ENCODE measurements at places on chromosomes 2 and 18.

- DNase-seq: no peak
These were observed 25.7 kb upstream of the NCK2 start for GRCh38 chr2:105718846-105719481.

GRCh38 chr2:212495046-212495445 is 43.6 kb downstream of the ERBB4 start:
- no peak for DNase-seq

- DNase-seq: no peak
These were observed 211.6 kb downstream of the BCL2 start for GRCh38 chr18:63107931-63108330.

DNA sequence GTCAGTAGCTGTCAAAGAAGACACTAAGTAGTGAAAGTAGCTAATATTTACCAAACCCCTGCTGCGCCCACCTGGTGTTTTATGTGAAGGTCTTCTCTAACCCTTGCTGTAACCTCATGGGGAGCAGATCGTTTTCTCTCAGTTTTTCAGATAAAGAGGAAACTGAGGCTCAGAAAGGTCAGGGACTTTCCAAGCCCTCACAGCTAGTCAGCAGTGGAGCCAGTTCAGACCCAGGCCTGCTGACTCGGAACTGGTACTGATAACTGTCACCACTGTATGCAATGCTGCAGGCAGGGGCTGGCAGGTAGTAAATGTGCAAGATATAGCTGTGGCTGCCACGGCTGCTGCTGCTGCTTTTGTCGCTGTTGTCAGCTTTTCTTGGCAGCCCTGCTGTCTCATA is 69.1 kb downstream of the LRRFIP1 start:
- DNase-seq: no peak

DNA sequence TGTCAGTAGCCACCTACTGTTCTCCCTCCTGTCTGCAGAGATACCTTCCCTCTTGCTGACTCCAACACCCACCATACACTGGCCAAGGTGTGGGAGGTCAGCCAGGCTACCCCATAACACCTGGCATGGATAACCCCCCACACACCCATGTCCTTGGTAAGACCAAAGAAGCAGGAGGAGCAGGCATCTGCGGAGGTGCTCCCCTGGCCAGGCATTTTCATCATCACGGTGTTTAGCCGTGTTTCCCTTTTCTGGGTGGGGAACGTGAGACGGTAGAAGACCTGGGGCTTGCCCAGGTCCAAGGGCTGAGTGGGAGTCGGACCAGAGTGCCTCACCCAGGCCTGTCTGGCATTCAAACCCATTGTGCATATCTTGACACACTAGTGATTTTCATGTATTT is 150.3 kb downstream of the SMAD7 start:
- DNase-seq: no peak

GRCh38 chr2:6480514-6480913 is 385.2 kb downstream of the CMPK2 start:
- no peak for DNase-seq

DNA sequence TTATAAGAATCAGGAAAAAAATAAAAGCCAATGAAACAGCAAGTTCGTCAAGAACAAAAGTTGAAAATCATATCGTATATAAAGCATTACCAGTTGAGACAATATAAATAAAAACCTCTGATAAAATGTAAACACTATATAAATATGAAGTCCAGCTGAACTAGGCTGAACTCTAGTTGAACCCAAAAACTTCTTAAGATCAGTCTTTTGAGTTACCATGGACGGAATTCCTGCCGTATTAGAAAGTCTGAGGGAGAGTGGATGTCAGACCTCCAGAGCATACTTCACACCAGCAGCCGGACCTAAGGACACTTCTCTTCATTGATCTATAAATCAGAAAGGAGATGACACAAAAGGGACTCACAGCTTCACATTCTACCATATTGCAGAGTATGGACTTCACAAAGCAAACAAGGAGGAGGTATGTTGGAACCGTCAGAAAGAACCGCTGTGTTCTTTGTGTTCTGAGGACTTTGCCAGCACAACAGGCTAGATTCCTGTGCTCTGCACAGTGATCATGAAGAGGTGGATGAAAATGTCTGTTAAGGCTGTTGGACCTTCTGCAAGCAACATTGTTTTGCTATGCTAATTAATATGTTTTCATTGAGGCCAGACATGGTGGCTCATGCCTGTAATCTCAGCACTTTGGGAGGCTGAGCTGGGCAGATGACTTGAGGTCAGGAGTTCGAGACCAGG is 67.2 kb upstream of the SP5 start:
- DNase-seq: no peak

GRCh38 chr2:60528281-60529020 is 25.0 kb downstream of the BCL11A start:
- DNase-seq: no peak

GRCh38 chr2:213306316-213306942 is 22.2 kb downstream of the SPAG16 start:
- peak; percentile 51 for DNase-seq

DNA sequence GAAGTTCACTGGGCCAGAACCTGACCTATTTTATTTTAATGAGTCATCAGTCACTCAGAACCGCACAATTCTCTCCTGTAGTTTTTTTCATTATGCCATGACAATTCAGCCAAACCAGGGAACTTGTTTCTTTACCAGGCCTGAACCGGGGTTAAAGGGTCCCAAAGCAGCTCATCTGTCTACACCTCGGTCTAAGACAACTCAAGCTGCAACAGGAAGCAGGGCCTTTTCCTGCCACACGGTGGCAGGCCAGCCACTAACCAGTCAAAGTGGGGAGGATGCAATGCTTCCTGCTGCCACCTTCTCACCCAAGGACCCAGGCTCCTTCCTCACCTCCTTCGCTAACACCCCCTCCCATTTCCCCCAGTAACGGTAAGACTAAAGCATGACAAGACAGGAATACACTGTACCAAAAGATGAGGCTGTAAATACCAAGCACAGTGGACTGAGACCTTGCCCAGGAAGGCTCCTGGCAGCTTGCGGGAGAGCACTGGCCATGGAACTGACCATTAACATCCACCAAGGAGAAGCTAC is 56.7 kb upstream of the ACKR3 start:
- DNase-seq: peak; percentile 58

DNA sequence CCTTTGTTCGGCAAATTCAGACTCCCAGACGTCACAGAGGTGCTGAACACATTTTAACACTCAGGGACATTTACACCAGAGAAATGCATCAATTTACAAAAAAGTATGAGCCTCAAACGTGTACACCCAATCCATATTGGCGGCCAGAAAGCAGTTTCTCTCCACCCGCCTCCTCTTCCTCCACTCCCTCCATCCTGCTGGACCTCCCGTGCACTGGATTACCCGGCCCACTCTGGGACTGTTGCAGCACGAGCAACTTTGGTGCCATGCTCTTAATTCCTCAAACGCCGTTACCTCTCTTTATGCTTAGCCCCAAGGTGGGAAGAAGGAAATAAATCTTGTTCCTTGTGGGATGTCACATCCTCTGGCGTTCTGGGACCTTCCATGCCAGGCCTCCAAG is 243.4 kb downstream of the ZNF516 start:
- DNase-seq: no peak

- no peak for DNase-seq
These were observed 22.0 kb downstream of the HYCC2 start for GRCh38 chr2:201049455-201049854.

DNA sequence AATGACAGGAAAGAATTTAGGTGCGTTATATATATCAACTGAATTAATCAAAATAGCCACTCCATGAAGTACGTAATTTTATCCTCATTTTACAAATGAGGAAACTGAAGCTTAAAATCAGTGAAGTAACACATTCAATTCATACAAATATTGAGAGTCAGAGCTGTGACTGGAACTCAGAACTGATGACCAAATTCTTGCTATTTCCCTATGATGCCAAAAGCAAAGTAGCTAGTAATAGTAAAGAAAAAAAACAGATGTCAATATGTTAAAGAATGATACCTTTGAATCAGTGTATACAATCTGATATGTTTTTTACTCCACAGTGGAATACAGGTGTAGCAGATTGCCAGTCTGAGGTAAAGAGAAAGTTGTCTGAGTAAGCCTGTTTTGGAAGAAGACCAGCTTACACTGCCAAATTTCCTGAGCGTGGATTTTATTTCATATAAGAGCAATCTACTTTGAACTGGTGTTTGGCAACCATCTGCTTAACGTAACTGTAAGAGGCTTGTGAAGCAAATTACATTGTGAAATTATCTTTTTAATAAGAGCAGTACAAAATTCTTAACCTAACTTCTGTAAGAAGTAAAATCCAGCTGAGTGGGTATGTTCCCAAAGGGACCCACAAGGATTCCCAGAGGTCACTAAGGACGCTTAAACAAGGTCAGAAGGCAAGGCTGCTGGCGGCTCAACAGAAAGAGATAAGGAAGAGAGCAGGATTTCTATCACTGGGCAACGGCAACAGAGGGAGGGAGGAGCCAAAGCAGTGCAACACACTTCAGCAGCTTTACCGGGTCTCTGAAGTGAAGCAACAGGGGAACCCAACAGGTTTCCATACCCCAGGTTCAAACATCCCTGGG is 85.6 kb downstream of the IKZF2 start:
- peak; percentile 75 for DNase-seq

- DNase-seq: no peak
These were observed 319.6 kb upstream of the REV1 start for GRCh38 chr2:99809259-99809900.

DNA sequence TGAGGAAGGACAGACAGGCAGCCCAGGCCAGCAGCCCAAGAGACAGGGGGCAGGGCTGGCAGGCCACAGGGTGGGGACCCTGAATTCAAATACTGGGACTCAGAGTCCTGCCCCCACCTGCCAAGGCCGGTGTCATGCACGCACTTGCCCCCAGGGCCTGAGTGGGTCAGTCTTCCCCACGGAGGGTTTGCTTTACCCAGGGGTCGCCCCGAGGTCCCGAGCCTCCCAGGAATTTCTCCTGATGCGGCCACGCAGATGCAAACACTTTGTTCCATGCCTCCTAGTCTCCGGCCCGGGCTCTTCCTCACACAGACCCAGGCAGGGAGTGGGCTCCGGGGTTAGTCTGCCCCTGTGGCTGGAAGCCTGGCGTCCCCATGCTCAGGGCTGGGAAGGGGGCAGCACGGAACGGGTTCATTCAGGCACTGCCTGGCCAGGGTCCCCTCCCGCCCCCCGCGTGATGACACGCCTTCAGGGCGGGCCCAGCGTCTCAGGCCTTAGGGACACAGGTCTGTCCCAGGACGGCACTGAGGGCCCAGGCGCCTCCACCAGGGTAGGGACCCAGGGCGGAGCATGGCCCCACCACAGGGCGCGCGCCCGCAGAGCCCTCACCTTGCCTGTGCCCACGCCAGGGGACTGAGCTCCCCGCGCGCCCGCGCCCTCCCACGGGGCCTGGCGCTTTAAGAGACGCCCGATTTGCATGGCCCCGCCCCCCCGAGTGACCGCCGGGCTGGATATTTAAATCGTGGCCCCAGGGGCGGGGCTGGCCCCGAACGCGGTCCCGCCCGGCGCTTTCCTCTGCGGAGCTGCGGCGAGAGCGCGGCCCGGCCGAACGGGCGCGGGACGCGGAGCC is at the start of gene SNED1:
SNED1 (plus strand) TSS at position 763 of the 850 bp plus-strand sequence. CDS start 220 bp downstream, outside the sequence.
- peak; percentile 85 for DNase-seq

- DNase-seq: peak; percentile 3
These were observed 203.9 kb downstream of the PRKCE start for GRCh38 chr2:45855374-45855773.

- DNase-seq: no peak
These were observed 390.7 kb upstream of the ETAA1 start for GRCh38 chr2:67006373-67006960.

DNA sequence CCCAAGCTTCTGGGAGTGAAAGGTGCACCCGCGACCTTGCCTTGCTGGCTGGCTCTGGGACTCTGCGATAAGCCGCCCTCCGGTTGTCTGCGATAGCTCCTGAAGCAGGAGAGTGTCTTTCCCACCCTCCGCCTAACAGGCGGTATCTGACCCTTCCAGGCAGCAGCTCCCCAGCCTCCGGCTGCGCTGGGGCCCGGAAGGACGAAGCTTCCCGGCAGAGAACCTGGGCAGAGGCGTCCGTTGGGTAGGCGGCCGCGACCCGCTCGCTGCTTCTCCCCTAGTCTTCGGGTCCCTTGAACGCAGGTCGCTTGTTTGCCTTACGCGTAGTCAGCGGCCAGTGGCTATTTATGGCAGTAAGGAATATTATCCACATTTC is 446 bp upstream of the RHBDD1 start:
- no peak for DNase-seq

GRCh38 chr2:12742891-12743290 is 26.2 kb downstream of the TRIB2 start:
- no peak for DNase-seq

DNA sequence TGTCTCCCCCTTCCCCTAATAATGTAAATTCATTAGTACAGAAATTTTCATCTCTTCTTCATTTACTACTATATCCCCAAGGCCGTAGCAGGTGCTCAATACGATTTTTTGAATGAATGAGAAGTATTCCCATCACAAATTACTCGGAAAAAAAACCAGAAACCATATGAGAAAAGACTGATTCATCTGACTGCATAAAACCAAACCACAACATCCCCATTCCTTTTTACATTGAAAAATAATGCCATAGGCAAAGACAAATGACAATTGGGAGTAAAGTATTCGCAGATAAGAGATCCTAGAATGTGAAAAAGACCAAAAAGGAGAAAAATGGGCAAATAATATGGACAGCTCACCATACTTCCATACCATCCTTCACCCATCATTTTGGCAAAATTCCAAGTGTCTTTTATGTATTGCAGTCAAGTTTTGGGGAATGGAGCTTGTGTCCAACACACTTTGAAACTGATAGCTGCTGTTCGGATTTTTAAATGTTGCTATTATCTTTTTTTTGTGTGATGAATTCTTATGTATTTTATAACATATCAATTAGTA is 1.5 kb downstream of the ZC3H8 start:
- DNase-seq: peak; percentile 15

DNA sequence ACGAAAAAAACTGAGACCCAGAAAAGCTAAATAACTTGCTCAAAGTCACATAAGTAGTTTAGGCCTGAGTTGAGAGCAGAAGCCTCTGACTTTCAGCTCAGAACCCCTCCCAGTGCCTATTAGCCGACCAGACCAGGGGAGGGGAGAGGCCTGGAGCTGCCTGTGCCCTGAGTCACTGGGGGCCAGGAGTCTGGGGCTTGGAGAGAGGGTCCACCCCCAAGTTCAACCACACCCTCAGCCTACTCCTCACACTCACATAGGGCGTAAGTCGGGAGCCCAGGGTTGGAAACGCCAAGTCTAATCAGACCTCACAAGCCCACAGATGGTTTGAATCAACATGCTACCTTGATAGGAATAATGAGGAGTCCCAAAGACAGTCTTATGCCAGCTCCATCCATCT is 12.6 kb upstream of the PKDCC start:
- DNase-seq: no peak

DNA sequence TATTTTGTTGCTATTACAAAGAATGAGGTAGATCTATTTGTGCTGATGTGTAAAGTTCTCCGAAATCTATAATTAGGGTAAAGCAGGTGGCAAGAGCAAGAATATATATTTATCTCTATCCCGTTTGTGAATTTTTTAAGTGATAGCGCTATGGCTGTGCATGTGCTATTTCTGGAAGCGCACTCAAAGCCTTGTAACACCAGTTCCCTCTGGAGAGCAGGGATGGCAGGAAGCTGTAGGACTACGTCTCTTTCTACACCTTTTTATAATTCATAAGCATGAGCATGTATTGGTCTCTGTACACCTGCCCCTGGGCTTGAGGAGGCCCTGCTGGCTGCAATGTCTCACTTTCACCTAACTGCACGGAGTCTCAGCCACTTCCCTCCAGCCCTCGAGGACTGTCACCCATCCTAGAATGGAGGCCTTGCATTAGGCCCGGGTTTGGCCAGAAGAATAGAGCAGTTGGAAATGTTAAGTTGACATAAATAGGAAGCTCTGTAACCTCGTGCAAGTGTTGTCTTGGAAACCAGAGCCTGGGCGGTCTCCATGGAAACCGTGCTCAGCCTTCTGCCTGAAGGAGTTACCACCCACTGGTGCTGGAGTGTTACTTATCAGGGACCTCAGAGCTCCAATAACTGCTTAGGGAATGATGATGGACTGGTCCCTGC is 20.9 kb downstream of the ITM2C start:
- peak; percentile 77 for DNase-seq
